ENCODE measurements at places on chromosomes 12 and 14.

- peak; percentile 56 for DNase-seq
Measured at GRCh38 chr12:39905152-39905551, 200.7 kb downstream of the SLC2A13 start.

- peak; percentile 38 for DNase-seq
Measured at GRCh38 chr14:50335989-50336824, 24.1 kb downstream of the DMAC2L start.

DNA sequence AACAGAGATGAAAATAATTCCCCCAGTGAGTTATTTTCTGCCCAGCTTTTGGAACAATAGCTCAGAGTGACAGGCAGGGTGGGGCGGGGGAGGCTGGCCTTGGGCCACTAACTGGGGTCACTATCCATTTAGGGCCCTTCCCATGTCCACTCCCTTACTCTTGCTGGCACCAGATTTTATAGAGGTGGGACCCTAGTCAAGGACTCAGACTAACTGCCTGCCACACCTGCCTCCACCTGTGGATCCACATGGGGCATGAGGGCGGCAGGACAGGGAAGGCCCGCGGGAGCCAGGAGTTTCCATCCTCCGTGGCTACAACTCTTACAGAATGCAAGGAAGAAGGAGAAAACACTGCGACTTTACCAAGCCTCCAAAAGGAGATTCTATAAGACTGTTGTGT lies 10.1 kb downstream of the VDR start:
- DNase-seq = no peak

- no peak for DNase-seq
Measured at GRCh38 chr12:80709811-80710726, 2.6 kb downstream of the MYF6 start.

DNA sequence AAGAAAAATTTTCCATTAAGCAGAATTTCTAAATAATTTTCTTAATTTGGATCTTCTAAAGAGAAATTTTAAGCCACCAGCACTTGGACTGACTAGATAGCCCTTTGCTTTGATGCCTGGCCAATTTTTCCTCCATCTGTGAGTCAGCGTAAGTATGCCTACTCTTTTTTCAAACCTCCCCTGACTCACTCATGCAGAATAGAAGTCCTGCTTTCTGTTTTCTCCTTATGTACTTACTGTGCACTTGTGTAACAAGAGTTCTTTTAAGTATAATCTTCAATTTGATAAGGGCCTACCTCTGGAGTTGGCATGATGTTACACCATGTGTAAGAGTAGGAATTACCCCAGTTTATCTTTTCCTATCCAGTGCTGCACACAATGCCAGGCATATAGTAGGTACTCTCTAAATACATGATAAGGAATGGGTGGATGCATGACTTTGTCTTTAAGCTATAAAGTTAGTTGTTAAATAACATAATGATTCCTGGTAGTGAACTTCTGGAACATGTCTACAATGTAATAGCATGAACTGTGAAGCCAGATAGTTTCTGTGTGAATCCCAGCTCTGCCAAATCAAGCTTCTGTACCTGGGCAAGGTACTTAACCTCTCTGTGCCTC lies 329.6 kb downstream of the TMTC2 start:
- no peak for DNase-seq

GRCh38 chr14:23588884-23589598 lies 10.5 kb upstream of the JPH4 start:
- peak; percentile 86 for DNase-seq

GRCh38 chr14:102775855-102776760 lies 1.1 kb upstream of the TRAF3 start:
- no peak for DNase-seq

DNA sequence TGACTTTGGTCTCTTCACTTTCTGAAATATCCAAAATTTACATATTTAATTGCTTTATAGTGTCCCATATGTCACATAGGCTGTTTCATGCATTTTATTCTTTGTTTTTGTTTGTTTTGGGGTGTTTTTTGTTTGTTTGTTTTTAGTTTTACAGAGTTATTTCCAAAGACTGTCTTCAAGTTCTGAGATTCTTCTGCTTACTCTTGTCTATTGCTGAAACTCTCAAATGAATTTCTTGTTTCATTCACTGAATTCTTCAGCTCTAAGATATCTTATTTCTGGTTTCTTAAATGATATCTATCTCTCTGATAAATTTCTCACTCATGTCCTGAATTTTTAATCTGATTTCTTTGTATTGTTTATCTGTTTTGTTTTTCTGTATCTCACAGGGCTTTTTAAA lies 412.0 kb upstream of the ATP2B1 start:
- no peak for DNase-seq

DNA sequence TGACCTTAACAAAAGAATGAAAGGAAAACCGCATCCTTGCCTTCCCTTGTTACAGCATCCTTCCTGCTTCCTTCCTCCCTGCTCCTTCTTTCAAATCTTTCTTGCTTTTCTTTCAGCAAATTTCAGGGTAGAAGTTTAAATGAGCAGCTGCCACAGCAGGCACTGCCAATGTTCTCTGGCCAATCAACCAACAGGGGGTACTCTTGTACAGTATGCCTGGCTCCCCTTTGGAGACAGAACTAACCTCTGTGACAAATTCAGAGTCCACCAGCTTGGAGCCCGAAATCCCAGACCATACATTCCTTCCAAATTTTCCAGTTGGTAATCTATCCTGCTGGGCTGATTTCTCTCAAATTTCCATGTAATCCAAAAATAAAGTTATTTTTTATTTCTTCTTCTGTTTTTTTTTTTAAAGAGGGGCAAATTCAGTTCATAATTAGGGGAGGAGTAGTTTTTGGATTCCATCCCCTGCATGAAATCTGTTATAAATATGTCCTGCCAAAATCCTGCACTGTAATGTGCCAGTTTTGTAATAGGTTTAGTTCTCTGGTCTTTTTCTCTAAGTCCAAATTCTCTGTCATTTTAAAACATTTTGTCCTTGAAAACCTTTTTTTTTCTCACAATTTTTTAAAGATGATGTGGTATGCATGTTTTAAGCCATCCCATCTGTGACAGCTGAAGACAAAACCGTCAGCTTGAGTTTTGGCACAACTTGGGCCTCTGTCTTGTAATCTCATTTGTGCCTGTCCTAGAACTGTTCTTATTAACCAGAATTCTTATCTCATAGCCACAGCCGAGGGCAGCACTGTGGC lies 610.0 kb upstream of the LMO3 start:
- DNase-seq = no peak

GRCh38 chr14:74952697-74953484 lies 2.5 kb downstream of the PGF start:
- no peak for DNase-seq

DNA sequence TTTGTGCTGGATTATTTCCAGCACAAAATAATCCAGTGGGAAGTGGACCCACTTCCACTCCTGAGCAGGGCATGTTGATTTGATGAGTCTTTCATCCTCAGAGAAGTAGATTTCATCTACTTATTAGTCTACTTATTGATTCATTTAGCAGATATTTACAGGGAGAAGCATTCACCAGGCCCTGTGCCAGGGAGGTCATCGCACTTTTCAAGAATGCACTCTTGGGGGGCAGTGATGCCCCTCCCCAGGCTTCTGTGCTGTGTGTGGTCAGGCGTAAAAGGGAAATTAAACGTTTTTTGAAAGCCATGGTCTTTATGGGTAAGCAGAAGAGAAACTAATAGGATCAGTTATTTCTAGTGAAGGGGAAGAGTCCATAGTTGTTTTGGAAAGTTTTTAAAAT lies 610.7 kb upstream of the TMEM132C start:
- no peak for DNase-seq

- DNase-seq = no peak
Measured at GRCh38 chr12:46457958-46458357, 85.4 kb upstream of the SLC38A2 start.

GRCh38 chr12:121475279-121475678 lies 75.4 kb downstream of the RNF34 start:
- DNase-seq = no peak

DNA sequence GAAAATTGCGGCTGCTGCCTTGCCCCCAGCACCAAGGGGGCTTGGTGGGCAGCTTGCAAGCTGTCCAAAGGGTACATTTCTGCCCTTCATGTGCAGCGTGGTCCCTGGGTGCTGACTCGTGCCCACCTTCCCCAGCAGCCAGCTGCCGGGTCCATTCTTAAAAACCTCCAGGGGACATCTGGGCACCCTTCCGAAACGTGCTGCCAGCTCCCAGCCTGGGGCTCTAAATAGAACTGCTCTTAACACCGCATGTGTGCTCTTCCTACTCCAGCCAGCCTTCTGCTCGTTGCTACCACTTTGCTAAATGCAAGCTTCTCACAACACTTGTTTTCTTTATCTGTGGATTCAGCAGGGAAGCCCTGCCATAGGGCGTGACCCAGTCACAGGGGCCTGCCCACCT lies 66.0 kb downstream of the RIMBP2 start:
- no peak for DNase-seq

- DNase-seq = no peak
Measured at GRCh38 chr12:1566449-1567135, 27.8 kb downstream of the FBXL14 start.

DNA sequence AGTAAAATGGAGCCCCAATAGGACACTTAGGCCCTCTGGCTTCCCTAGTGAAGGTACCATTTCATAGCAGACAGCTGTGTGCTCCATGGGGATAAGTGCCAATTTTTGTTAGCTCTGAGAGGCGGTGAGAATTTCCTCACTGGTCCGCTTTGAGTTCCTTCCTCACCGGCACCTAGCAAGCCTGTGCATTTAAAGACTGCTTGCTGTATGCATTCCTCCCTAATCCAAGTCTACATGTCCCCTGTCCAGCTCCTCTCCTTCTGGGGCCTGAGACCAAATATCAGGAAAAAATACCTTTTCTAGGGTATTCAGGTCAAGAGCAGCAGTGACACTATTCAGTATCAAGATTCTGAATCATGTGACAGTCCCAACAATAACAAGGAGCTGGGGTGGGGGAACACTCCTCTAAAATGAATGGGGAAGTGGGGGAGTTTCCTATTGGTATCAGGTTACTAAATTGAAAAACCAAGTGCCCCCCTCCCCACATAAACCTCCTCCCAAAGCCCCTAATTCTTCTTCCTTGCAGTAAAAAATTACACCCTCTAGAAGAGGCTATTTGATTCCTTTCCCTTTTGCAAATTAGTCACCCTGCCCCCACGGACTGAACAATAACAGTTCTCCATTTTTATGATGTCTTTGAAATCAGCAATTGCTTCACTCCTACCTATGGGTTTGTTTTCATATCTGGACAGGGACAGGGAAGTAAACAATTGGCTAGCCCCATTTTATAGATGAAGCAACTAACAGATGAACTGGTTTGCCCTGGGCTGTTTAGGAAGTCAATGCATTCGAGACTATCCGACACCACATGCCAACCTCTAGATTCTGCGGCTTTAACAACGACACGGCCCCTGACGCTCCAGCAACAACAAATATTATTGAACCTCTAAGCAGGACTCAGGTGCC lies 28.9 kb downstream of the BCL11B start:
- no peak for DNase-seq

DNA sequence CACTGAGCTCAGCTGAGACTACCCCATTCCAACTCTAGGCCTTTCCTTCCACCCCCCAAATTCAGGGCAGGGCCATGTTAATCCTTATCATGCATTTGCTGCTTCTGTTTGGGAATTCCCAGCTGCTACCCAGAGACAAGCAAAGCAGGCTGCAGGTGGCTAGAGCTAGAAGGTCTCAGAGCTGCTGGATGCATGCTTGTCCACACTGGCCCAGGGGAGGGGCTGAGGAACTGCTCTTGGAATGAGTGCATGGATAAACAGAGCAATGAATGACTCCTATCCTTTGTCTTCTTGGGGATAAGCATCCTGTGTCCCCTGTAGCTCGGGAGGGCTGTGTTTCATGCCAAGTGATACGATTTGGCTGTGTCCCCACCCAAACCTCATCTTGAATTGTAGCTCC lies 136.8 kb upstream of the NOS1 start:
- DNase-seq = no peak

DNA sequence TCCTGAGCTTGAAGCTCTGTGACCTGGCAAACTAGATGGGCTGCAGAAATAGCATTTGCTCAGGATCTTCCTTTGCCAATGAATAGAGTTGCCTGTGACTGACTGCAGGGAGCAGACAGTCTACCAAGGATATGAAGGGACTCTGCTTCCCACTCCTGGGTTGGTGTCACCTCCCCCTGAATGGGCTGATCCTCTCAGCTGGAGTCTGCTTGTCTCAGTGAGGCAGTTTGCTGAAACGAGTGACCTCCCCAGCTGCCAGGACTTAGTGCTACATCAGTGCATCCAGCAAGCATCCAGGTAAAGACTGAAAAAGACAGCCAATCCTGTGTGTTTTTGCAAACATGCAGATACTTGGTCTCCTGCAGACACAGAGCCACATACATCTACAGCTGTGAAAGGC lies 28.5 kb downstream of the PAH start:
- no peak for DNase-seq

- DNase-seq = no peak
Measured at GRCh38 chr12:23503544-23503943, 445.9 kb downstream of the SOX5 start.

- no peak for DNase-seq
Measured at GRCh38 chr12:116266631-116267349, 10.7 kb downstream of the MED13L start.

- DNase-seq = peak; percentile 9
Measured at GRCh38 chr14:104217486-104218360, 79.3 kb downstream of the KIF26A start.
